ENCODE measurements at places on chromosomes 12 and 14.
A peak's percentile ranks its signal among the peaks of the same experiment; 100 is the strongest.

GRCh38 chr12:52496054-52496453 lies 3.0 kb upstream of the KRT6A start:
- DNase-seq = no peak

- no peak for DNase-seq
Measured at GRCh38 chr12:127685931-127686330, 581.0 kb upstream of the TMEM132C start.

DNA sequence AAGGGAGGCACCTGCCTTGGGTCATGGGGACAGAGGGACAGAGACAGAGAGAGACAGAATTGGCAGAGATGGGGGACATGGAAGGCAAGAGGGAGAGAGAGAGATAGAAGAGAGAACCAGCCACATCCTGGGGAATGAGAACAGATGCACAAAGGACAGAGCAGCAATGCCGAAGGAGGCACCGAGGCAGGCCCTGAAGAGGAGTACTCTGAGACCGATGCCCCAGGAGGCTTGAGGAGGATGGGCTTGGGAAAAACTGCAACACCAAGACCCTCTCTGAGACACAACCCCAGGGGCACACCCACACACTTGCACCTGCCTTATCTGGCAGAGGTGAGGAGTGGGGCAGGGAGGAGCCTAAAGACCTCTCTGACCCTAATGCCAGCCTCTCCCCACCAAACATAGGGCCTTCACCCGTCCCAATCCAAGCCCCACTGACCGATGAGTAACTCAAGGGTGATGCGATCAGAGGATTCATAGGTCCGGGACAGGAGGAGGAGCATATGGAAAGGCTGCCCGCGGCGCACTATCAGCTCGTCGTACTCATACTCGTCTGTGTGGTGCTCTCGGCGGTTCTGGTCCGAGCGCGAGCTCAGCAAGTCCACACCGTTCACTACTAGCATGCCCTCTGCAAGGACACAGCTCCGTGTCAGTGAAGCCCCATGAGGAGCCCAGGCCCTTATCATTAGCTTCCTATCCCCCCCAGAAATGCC lies 1.6 kb downstream of the TGM1 start:
- DNase-seq = no peak

- DNase-seq = no peak
Measured at GRCh38 chr12:11895421-11896078, 175.2 kb upstream of the BCL2L14 start.

- no peak for DNase-seq
Measured at GRCh38 chr12:61993734-61994345, 266.4 kb upstream of the USP15 start.

GRCh38 chr12:51482929-51483697 lies 58.5 kb downstream of the SLC4A8 start:
- DNase-seq = no peak

DNA sequence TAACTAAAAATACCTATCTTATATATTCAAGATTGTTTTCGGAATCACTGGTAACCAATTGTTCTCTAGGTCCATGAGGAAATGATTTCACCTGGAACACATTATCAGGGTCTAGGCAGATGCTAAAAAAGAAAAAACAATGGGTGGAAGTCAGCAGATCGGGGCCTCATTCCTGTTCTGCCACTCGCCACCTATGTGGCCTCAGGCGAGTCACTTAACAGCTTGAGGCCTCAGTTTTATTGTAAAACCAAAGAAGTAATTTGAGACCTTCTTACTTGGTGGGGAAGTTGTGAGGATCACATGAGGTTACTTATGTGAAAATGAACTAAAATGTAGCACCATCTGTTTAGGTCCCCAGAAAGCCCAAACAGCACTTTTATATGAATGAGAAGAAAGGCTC lies 6.2 kb upstream of the RNASE10 start:
- no peak for DNase-seq

DNA sequence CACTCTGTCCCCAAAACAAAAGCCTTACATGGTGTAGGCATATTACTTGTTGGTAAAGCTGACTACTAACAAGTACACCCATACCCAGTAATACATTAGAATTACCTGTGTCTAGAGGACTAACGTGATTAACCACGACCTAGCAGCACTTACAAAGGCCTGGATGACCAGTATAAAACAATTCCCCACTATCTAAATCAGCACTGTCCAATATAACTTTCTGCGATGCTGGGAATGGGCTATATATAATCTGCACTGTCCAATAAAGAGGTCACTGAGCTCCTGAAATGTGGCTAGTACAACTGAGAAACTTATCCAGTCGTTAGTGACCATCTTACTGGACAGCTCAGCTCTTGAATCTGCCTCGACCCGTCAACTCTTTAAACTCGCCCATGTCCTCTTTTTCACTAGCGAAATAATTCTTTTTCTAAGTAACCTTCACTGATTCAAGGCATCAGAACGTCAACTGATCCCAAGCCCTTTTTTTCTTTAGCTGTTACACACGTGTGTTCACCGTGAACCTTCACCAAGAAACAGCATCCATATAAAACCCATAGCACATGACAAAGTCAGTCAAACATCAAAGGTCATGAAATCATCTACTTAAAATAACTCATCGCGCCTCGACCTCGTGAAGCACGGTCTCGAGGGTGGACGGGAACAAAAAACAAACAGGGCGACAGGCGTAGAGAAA lies 905 bp upstream of the CIPC start:
- no peak for DNase-seq

- no peak for DNase-seq
Measured at GRCh38 chr14:50871914-50872732, at the start of gene ABHD12B. TSS of gene ABHD12B (plus strand) at chr14:50872053. CDS start at chr14:50872175, 122 bp downstream.

- no peak for DNase-seq
Measured at GRCh38 chr12:26226122-26226521, 30.7 kb downstream of the SSPN start.

- DNase-seq = no peak
Measured at GRCh38 chr12:75831402-75831801, 200.2 kb downstream of the PHLDA1 start.

GRCh38 chr14:49853572-49854375 lies 1.2 kb upstream of the NEMF start:
- peak; percentile 48 for DNase-seq

GRCh38 chr12:98371419-98371818 lies 144.0 kb upstream of the TMPO start:
- no peak for DNase-seq

DNA sequence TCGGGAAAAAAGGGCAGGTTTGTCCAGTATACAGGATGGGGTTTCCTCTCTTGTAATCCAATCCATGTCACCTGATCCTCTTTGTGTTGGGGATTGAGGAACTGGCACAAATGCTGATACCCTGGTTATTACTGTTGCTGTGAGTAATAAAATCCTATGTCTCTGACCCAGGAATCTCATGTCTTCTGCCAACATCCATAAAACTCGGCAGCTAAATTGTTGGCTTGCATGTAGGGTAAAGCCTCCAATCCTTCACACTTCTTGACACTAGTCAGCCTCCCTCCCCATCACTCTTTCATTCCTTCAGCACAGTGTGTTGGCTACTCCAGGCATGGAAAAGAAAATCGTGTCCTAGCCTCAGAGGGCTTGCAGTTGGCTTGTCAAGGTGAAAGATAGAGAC lies 9.2 kb upstream of the NOS1 start:
- DNase-seq = no peak

- DNase-seq = no peak
Measured at GRCh38 chr12:94263905-94264561, 115.7 kb downstream of the PLXNC1 start.

DNA sequence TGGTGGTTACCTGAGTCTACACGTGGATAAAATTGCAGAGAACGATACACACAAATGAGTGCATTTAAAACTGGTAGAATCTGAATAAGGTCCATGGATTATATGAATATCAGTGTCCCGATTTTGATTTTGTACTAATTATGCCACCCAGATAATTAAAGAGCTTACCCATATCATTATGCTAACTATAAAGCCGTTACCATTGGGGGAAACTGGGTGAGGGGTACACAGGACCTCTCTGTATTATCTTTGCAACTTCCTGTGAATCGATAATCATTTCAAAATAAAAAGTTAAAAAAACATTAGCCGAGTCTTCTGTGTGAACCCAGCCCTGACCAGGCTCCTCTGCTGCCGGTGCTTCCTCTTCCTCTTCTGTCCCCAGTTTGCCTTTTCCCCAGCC lies 107.1 kb downstream of the SMOC1 start:
- DNase-seq = no peak

DNA sequence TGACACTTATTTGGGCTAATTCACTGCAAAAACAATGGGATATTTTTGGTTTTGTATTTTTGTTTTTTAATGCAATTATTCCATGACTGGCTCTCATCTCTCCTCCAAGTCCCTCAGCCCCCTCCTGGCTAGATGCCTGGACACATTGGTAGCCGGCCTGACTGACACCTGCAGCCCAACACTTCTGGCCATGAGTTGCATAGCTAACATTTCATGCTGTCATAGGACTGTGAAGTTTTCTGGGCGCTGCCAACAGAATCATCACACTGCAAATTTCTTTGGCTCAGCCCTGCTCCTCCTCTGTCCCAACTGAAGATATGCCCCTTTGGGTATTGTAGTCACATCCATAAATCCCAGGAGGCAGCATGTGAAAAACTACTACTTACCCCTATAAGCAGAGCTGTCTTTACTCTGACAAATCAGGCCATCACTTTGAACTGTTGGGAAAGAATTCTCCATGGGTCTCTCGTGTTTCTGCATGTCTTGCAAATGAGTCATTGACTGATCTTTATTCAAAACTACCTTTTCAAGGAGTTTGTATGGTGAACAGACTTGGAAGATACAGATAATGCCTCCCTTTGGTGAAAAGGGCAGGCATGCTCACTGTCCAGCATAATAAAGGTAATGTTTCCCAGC lies 126.7 kb upstream of the LGR5 start:
- no peak for DNase-seq

DNA sequence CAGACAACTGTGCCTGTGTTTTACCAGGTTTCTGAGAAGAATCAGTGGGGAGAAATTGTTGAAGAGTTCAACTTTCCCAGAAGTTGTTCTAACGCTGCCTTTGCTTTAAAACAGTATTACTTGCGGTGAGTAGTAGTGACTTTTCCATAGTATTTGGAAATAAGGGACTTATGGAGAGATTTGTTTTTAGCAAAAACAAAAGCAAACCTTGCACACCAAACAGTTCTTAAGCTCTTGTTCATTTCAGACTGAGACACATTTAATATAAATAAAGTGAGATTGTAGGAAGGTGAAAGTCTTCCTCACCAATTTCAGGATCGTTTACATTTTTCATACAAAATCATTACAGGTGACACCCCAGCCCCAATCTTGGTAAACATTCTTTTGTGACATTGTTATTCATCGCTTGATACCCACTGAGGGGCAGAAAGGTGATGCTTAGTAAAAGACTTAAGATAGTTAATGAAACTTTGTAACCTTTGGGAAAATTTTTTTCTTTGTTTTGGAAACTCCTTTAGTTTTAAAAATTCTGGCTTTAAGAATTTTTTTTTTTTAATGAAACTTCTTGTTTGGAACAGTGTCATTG lies 1.8 kb downstream of the ARID2 start:
- no peak for DNase-seq

DNA sequence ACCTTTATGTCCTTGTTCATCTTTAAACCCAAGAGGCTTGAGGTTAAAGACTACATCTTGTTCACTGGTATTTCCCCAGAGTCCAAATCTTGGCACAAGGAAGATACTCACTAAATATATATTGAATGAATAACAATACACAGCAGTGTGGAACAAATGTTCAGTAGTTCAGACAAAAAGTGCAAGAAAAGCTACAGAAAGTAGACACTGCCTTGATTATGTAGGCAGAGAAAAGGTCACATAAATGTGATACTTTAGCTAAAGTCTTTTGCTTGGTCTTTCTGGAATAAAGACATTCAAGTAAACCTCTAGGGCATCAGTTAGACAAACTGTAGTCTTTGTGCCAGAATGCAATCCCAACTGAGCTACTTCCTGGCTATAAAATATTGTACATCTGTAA lies 157.0 kb downstream of the TMEM117 start:
- no peak for DNase-seq

DNA sequence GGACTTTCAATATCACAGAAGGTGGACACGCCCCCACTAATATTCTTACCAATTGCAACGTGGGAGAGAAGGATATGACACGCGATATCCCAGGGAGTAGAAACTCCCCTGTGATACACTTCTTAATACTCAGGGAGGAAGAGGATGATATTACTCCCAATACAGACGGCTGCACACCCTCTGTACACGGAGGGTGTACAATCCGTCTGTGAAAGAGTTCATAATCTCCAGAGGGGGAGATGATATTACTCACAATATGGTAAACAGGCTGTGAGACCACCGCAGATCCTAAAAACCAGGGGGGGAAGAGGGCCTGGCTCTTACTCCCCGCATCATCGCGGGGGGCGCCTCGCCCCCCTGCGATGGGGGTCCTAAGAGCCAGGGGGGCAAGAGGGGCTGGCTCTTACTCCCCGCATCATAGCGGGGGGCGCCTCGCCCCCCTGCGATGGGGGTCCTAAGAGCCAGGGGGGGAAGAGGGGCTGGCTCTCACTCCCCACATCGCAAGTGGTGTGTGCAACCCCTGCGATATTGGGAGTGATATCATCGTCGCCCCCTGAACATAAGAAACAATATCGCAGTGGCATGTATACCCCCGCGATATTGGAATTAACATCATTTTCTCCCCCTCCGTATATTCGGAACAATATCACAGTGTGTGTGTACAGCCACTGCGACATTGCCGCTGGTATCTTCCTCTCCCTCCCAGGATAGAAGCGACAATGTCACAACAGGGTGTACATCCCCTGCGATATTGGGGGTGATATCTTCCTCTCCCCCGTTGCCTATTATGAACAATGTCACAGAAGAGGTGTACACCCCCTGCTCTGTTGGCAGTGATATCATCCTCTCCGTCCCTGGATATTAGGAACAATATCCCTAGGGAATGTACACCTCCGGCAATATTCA lies 8.9 kb upstream of the CLEC6A start:
- DNase-seq = no peak

GRCh38 chr12:21949036-21949435 lies 7.8 kb upstream of the ABCC9 start:
- DNase-seq = no peak

- DNase-seq = no peak
Measured at GRCh38 chr14:20970647-20970982, 15.3 kb downstream of the RNASE2 start.

DNA sequence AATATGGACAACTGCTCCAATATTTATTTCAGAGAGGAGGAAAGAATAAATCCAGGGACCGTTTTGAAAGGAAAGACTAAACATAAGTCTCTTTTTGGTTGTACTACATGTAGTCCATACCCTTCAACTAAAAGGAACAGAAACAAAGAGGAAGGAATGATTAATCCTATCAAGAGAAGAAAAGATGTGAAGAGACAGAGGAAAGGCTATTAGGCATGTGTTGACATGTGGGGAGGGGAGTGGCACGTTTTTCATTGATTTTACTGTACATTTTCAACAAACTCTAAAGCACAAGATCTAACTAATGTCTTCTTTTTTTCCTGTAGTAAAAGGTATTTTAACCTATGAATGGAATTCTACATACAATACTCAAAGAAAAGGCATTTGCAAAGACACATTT lies 85.6 kb downstream of the NAV3 start:
- no peak for DNase-seq

- DNase-seq = no peak
Measured at GRCh38 chr12:127726671-127727315, 540.2 kb upstream of the TMEM132C start.

GRCh38 chr12:131636940-131637750 lies 73.7 kb upstream of the SFSWAP start:
- DNase-seq = no peak
